ENCODE measurements at places on chromosomes 2 and 18.

GRCh38 chr2:238869293-238870124 is 21.6 kb downstream of the TWIST2 start:
- DNase-seq = no peak

DNA sequence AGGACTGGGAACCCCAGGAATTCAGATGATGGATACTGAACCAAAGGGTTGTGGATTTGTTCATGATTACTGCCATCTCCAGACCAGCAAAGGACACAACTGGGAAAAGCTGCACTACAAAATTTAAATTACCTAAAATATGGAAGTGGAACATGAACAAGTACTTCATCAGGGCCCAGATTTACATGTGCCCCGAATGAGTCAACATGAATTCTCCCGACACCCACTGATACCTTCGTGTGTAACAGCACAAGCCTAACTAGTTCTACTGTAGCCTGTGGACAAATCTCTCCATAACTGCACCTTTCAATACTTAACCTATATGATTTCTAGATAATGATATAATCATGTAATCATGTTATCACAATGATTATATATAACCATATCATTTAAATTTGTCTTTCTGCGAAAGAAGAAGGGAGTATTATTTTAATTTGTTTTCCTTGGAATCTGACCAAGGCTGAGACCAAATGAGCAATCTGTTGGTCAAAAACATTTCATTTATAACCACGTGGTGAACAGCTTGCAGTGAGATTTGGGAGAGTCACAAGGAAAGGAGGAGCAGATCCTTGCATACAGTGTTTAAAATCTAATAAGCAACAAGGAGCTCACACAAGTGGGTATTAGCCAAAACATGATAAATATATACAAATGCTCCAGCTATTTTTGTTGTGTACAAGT is 70.5 kb downstream of the CACNB4 start:
- no peak for DNase-seq

- DNase-seq = no peak
These were observed 77.1 kb downstream of the MYO5B start for GRCh38 chr18:50117863-50118262.

DNA sequence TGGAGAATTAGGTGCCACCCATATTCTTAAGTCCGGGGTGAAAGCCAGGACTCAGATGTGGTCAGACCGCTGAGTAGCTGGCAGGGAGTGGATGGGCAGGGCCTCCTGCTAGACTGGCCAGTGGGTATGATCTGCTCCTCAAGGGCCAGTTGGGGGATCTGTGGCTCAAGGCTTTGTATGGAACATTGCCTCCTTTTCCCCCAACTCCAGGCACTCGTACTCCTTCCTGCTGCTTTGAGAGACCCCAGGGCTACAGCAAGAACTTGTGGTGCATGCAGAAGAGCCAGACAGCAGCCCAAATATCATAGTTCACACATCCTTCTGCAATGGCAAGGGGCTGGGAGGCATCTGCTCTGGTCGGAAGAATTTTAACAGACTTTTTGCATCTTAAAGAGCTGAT is 61.7 kb downstream of the PDCL3 start:
- DNase-seq = no peak

DNA sequence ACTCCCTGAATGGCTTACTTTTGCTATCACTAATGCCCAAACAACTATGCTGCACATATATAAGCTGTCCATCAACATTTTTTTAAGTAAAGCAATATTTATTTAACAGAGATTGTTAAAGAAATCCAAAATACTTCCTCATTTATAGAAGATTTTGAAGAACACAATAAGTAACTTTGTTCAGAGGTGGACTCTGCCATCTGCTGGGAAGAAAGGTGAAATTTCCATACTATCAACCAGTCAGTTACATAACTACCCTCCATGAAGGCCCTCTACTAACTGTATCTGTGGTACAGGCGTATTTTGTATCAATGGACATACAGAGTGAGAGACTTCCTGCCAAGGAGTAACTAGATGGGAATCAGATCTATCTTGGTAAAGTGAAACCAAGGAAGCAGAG is 106.0 kb downstream of the DTNB start:
- DNase-seq = no peak

DNA sequence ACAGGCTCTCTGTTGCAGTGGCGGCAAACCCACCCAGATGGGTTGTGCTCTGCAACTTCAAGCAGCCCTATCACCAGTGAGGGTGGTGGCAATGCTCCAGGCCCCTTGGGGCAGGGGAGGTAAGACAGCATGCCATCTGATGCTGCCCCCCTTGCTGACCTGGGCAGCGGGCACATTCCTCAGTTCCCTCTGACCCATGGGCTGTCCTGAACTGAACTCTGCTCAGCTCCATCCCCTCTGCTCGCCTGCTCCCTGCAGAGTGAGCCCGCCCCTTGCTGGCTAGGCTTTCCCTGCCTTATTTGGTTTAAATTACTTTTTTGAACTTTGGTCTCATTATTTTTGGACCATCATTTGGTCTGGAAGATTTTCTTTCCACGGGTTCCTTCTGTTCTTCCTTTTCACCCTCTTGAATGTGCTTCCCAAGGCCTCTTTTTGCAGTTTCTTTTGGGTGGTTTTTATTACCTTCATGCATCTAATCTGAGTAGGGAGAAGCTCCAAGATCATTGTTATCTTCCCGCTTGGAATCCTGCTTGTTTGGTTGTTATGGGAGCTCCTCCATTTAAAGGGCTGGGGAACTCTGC is 565.4 kb downstream of the TNS1 start:
- no peak for DNase-seq

- no peak for DNase-seq
These were observed 105.2 kb upstream of the YWHAQ start for GRCh38 chr2:9736021-9736420.

- no peak for DNase-seq
These were observed 5.7 kb downstream of the FAM237A start for GRCh38 chr2:206647985-206648384.

- DNase-seq = no peak
These were observed 281.1 kb downstream of the ARHGAP15 start for GRCh38 chr2:143410082-143410897.
